LHCN-M2 (cell line): ENCODE measurements at places on chromosomes 5 and 9. TPM values are rescaled to one million over a fixed set of nuclear protein-coding genes. Genes with fewer than 3 reads are reported as not detected.
A peak's percentile ranks its signal among the peaks of the same experiment; 100 is the strongest.

DNA sequence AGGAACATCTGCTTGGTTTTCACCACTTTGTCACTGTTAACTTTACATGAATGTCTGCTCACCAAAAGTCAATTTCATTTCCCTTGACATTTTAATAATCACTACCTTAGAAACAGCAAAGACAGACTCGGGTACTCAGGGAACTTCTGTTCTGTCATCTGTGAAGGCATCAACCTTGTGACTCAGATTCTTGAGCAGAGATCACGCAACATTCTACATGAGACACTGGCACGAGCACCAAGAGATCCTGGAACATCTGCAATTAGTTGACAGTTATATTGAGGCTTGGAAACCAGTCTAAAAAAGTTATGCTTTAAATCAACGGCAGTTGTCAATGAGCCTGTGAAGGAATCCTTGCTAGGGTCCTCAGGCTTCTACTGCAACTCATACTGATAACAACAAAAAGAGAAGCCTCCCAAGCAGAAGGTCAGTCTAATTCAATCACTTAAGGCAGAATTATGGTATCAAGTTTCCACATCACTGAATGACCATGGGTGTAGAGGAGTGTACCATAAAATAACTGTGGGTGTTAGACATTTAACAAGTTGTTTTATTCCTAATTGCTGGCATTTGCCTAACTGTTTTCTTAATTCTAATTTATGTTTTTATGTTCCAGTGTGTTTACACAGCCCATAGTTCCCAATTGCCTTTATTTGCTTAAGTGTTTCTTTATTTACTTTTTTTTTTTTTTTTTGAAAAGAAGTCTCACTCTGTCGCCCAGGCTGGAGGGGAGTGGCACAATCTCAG lies 3.3 kb upstream of the PBX3 start:
- peak; percentile 76 for DNase-seq

DNA sequence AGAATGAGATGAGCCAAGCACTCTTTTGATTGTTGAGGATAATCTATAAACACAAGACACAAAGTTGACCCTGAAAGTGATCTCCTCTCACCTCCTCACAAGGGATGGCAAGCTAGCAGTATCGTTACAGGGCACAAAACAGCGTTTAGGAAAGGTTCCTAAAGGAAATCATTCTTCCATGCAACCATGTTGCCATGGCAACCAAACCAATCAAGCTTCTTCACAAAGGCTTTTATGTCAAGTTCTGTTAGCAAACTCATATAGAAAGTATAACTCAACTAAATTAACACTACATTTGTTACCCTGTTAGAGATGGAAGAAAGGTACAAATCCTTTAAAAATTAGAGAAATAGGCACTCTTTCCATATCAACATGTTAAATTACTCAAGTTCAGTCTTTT lies 1016.8 kb upstream of the DMAC1 start:
- DNase-seq, result no peak

The RGMB gene
- total RNA-seq, result 105 and 117 TPM in 2 replicates

- DNase-seq, result peak; percentile 54
These were observed 330.4 kb upstream of the EDIL3 start for GRCh38 chr5:84715091-84715490.

DNA sequence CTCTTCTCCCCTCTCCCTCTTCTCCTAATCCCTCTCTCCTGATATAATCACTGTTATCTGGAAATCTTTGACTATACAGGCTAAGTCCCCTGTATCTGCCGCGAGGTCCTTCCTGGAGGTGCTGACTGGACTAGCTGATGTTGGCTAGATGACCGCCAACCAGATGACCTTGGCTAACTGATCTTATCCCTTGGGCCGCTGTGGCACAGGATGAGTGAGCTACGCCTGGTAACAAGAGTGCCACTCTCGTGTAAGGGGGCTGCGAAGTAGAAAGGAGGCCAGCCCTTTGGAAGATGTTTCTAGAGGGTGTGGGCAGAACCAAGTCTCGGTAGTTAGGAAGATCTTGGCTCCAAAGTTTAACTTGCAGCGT lies 345 bp upstream of the PRRC1 start:
- peak; percentile 51 for DNase-seq

The RAB3C gene
- total RNA-seq, result not detected in 2 replicates

- no peak for DNase-seq
These were observed 96.5 kb downstream of the PPARGC1B start for GRCh38 chr5:149826574-149826973.

- DNase-seq, result no peak
These were observed 356.0 kb upstream of the SEMA6A start for GRCh38 chr5:116930616-116931015.

DNA sequence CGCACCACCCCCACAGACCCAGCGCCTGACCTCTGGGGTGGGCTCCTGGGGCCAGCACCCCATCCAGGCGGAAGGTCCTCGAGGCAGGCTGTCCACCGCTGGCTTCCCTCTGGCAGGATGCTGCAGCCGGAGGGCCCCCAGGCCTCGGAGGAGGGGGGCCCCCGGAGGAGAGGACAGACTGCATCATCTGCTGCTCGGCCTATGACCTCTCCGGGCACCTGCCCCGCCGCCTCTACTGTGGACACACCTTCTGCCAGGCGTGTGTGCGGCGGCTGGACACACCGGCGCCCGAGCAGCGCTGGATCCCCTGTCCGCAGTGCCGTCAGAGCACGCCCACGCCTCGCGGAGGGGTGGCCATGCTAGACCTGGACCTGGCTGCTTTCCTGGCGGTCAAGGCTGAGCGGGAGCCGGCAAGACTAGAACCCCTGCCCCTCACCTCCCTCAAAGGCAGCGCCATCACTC lies 1.2 kb downstream of the RNF224 start:
- no peak for DNase-seq

- DNase-seq, result no peak
These were observed 194.2 kb downstream of the CDK5RAP2 start for GRCh38 chr9:120385606-120386389.

GRCh38 chr9:3962496-3962895 lies 337.4 kb downstream of the GLIS3 start:
- DNase-seq, result peak; percentile 38

GRCh38 chr5:180464603-180464970 lies 29.6 kb upstream of the CNOT6 start:
- no peak for DNase-seq

DNA sequence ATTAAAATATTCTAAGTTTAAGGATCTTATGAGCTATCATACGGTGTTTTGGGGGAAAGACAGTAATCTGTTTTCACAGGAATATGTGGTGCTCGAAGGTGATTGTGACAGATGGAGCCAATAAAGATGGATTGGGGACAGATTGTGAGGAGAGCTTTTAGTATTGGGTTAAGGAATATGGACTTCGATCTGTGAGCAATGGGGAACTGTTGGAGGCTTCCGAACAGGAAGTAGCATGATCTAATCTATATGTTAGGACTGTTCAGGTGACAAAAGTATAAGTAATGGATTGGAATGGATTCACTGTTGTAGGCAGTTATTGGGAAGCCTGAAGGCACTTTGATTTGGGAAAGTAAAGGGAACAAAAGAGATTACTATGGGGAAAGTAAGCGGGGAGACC lies 7.4 kb upstream of the ELL2 start:
- DNase-seq, result no peak

The GLIPR2 gene
- 29.6 and 38.3 TPM in 2 replicates for total RNA-seq

The EIF4E1B gene
- not detected in 2 replicates for total RNA-seq

DNA sequence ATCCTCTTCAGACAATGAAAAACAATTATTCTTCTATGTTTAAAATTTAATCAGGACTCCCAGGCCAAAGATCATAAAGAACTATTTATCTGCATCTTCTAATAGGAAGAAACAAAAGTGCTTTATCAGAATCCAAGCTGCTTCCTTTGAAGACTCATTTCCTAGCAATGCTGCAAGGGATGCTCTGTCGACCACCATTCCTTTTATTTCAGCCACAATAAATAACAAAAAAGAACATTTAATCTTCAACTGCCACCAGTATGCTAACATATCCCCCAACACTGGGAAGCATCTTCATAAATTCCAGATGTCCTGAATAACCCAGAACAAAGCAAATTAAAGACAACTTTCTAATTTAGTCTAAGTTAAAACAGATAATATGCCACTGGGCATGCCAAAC lies 68.7 kb downstream of the PKD2L2 start:
- DNase-seq, result no peak
